ENCODE measurements at places on chromosomes 7 and 10.
A peak's percentile ranks its signal among the peaks of the same experiment; 100 is the strongest.

DNA sequence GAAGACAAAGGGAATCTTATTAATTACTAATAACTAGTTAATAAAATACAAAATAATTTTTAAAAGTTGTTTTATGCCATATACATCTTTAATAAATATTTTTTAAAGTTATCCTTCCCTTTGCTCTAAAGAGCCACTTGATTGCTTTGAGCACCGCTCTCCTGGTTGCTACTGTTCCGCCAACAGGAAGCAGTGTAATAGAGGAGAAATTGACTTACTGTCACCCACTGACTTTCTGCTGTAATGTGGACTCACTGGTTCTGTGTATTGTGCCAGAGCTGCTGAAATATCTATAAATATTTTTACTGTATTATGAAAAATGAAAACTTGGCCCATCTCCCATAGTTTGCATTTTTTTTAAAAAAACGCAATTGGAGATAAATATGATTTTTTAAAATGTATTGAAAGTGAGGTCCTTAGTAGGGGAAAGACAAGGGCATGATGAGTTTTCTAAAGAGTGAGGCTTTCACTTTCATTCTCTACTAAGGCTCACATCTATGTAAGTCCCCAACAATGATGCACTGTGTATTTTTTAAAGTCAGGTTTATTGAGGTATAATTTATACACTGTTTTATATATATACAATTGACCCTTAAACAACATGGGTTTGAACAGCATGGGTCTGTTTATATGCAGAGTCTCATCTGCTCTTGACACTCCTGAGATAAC, 100.5 kb downstream of the NPY start:
- no peak for DNase-seq

DNA sequence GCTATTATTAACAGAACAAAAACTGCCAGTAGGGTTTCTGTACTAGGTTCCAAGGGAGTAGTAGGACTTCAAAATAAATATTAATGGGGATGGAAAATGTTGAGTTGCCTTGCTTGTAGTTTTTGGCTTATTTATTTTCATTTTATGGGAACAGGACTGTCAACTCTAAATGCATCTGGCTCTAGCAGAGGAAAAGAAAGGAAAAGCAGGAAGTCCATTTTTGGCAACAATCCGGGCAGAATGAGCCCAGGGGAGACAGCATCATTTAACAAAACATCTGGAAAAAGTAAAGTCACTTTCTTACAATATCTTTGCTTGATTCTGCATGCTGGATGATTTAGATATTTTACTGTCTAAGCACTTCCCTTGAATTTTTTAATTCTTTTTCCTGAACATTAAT, 69.4 kb downstream of the NOC3L start:
- DNase-seq = no peak

DNA sequence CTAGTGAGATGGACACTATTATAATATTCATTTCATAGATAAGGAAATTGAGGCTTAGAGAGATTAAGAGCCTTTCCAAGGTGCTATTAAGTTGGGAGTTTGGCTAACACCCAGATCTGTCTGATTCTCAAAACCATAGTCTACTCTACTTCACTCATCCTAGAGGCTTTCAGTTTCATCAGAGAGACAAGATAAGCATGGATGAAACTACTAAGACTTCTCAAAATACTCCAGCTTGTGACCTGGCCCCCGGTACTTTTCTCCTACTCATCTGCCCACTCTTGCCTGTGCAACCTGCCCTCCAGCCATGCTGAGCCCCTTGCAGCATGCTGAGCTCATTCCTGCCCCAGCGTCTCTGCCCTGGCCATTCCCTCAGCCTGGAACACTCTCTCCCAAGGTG, 12.2 kb upstream of the SLC35B4 start:
- DNase-seq = no peak

GRCh38 chr7:51123322-51124019, 193.1 kb downstream of the COBL start:
- DNase-seq = no peak

GRCh38 chr7:12800486-12800885, 113.1 kb downstream of the ARL4A start:
- no peak for DNase-seq

DNA sequence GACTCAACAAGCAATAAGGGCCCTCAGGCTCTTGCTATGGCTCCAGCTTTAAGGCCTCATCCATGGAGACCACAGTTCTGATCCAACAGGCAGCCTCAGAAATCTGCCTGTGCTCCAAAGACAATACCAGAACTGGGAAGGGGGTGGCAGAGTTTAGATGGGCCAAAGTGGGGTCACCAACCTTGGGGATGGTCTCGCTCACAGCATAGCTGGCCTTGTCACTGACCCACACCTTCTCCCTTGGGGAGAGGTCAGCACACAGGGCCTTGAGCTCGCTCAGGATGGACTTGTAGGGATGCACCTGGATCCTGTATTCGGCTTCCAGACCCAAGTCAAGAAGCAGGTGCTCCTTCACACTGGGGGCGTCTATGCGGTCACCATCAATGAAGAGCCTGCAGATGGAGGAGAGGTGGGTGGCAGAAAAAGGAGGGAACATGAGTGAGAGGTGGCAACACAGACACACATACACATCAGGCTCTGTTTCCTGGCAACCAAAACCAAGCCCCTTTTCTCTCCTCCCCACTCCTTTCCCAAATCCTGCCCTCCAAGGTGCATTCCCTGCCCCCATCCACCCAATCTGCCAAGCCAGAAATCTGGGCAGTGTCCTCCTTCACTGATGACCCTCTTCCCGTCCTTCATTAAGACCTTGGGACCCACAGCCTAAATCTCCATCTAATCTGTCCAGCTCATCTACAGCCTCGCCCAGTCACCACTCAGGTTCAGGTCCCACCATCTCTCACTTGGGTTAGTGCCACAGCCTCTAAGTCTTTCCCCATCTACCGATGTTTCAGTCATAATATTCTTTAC, 40.9 kb downstream of the XPNPEP1 start:
- DNase-seq = no peak

GRCh38 chr10:130017631-130018022, 53.6 kb upstream of the EBF3 start:
- DNase-seq = no peak

DNA sequence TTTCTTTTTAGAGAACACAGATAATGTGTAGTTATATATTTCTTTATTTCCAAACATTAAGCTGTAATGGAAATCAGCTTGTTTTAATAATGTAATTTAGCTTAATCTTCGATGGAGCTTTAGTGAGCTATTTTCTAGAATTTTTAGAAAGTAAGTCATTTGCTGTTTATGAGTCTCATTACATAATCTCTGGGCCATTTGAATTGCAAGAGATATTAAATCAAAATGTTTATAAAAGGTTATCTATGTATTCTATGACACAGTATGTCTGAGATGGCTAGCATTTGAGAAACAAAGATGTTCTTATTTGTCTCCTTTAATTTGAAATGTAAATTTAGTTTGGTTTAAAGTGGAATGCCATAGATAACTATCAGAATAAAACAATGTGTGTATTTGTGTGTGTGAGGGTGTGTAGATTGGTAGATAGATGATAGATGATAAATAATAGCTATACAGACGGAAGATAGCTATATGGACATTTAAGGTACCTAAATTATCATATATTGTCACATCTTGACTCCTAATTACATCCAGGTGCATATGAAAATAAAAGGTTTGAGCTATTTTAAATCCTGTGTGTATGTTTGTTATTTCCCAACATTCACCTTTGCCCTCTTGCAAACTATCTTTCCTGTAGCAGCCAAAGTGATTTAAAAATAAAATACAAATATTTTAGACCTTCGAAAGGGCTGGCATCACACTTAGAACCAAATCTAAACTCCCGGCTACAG, 478.0 kb upstream of the KLF6 start:
- DNase-seq = no peak

DNA sequence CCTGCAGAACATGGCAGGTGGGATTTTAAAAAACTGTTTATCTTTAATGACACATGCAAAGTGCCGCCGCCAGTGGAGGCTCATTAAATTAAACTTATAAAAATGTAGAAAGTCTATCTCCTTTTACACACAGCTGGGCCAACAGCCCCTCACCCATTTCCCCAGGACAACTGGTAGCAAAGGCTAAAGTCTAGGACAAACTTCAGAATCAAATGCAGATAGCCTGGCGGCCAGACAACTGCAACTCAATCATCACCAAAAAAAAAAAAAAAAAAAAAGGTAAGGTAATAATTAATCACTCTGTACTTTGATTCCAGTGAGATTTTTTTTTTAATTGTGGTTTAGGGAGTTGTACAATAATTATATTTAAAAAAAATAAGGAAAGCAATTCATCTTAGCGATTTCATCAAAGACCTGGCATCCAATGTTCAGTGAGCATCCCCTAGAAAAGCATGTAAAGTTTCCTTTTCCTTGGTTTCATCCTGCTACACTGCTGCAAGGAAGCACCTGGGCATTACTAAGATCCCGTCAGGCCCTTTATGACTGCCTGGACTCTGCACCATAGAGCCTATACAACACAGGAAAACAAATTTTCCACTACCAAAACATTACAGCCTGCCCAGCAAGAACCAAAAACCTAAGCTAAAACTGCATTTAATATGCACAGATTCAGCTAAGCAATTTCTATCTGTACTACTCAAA, 98.5 kb downstream of the GRB10 start:
- no peak for DNase-seq

- no peak for DNase-seq
These were observed 19.5 kb downstream of the EN2 start for GRCh38 chr7:155477476-155477875.

GRCh38 chr10:49761789-49762565, at the start of gene OGDHL:
Gene OGDHL, minus strand, starts transcription at chr10:49762323. Its CDS starts 3,731 bp downstream, at chr10:49758592.
- DNase-seq = peak; percentile 25

DNA sequence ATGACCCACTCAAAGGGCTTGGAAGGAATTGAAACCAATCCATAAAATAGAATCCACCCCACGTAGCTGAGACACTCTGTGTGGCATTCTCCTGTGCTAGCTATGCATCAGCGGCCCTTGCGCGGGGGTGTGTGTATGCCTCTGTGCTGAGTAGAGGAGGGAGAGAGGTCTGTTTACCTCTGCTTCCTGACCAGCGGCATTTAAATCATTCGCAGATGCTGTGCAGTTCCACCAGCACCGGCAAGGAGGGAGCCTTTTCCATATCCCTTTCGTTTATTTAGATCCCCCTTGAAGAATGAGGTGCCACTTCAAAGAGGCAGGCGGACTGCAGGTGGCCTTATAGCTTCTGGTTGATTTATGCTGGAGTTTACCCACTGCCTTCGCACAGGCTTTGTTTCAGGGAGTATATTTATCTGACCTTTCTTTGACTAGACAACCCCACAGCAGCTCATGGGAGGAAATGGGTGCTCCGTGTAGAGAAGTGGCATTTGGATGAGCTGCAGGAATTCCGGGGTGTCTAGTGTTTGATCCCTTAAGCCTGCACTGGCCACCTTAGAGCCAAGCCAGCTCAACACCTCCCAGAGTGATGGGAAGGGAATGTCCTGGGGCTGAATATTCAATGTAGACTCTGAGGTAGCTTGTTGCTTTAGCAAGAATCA, 11.4 kb downstream of the C10orf53 start:
- DNase-seq = no peak

DNA sequence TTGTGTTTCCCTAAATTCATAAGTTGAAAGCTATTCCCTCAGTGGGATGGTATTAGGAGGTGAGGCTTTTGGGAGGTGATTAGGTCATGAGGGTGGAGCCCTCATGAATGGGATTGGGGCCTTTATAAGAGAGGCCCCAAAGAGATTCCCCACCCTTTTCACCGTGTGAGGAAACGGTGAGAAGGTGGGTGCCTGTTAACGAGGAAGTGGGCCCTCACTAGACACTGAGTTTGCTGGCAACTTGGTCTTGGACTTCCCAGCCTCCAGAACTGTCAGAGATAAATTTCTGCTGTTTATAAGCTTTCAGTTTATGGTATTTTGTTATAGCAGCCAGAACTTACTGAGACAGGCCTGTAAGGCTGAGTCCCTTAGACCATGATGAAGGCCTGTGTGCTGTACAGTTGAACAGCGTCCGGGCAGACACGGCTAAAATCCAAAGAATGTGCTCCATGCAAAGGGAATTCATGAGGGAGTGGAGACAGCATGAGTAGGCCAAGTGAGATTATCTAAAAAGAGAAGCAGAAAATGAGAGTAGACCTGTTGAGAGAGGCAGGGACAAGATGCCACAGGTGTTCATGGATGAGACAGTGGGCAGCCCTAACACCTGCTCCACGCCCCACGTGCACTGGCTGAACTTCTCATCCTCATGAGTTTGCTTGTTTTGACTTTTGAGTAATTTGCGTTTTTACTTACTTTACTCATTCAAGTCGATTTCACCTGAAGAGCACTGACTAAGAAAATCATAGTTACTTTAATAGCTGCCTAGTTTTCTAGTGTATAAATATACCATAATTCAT, 66.9 kb upstream of the SFMBT2 start:
- DNase-seq = no peak

GRCh38 chr7:148664324-148664723, 34.4 kb upstream of the CUL1 start:
- DNase-seq = no peak

DNA sequence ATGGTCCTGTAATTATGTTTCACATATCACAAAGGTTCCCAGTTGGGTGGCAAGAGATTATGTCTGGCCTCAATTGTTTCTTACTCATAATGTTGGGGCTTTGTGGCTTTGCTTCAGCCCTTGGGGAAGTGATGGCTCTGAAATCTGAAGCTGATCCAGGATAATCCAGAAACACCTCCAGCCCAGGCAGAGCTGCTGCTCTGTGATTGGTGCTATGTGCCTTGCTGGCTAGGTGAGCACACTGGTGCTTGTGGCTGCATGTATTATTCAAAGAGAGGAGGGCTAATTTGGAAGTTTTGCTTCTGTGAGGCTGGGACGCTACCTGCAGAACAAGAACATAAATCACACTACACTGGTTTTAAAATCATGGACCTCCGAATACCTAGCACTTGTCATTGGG, 346.6 kb upstream of the MGMT start:
- DNase-seq = no peak

DNA sequence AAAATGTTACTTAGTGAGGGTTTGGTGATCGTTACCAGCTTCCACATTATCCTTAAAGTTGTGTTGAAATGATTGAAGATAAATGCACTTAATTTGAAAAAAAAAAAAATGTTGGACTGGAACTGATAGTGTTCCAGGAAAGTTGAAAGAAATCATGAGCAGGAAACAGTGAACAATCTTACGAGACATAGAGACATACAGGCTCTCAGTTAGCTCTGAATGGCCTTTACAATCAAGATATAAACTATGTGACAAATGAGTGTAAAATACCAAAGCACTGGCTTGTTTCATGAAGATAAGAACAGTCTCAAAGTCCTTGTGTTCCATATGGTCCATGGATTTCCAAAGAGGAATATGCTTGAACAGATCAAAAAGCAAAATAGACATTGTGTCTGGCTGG, 430.1 kb upstream of the ETV1 start:
- no peak for DNase-seq

GRCh38 chr10:51700228-51700817, 928 bp upstream of the CSTF2T start:
- DNase-seq = no peak
